ENCODE measurements at places on chromosomes 6 and 20.
A peak's percentile ranks its signal among the peaks of the same experiment; 100 is the strongest.

- no peak for DNase-seq
Measured at GRCh38 chr6:44219815-44220784, 3.3 kb upstream of the SLC29A1 start.

DNA sequence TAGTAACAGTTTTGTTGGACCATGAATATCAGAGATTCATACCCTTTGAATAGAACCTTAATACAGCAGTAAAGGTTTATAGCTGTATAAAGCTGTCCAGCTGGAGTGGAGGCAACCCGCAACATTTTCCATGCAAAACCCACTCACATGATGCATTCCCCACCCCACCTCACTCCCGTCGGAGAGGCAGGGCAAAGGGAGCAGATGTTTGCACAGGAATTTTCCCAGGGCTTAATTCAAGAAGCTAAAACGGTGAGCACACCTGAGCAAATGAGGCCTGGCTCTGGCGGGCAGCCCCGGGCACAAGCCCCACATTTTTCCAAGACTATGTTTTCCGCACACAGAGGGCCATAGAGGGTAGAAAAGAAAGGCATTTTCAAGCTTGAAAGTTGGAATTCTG, 191.7 kb downstream of the FOXC1 start:
- no peak for DNase-seq

DNA sequence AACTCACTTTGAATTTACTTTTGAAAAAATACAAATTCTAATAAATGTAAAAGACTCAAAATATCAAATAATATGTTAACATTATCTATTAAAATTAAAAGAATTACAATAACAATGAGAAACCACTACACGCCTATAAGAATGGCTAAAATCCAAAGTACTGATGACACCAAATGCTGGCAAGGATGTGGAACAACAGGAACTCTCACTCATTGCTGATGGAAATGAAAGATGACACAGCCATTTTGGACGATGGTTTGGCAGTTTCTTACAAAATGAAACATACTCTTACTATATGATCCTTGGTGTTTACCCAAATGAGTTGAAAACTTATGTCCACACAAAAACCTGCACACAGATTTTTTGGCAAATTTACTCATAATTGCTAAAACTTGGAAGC, 15.6 kb upstream of the STX11 start:
- DNase-seq: no peak

DNA sequence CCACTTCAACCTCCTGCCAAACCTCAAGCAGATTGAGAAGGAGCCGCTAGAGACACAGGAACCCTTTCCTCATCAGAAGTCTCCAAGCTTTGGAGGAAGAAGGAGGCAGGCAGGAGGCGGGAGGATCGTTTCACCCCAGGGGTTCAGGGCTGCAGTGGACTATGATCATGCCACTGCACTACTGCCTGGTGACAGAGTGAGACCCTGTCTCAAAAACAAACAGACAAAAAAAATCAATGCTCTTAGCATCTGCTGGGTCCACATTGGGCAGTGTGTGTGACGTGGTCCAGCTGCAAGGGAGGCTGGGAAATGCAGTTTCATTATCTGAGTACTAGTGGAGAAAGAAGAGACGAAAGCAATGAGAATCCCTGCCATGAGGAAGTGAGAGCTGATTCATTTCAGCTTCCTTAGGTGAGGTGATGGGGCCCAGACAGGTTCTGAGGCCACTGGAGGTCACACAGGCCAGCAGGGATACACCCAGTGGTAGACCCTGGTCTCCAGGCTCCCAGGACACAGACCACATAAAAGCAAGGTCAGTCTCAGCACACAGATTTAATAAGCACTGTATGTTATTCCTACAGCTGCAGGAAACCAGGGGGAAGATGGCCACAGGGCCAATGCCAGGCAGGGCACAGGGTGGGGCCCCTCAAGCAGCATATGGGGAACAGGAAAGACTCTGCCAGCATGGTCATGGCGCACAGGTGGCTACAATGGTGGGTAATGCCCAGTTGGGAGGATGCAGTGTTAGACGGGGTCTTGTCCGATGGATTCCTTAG, 4.3 kb downstream of the GFRA4 start:
- no peak for DNase-seq

DNA sequence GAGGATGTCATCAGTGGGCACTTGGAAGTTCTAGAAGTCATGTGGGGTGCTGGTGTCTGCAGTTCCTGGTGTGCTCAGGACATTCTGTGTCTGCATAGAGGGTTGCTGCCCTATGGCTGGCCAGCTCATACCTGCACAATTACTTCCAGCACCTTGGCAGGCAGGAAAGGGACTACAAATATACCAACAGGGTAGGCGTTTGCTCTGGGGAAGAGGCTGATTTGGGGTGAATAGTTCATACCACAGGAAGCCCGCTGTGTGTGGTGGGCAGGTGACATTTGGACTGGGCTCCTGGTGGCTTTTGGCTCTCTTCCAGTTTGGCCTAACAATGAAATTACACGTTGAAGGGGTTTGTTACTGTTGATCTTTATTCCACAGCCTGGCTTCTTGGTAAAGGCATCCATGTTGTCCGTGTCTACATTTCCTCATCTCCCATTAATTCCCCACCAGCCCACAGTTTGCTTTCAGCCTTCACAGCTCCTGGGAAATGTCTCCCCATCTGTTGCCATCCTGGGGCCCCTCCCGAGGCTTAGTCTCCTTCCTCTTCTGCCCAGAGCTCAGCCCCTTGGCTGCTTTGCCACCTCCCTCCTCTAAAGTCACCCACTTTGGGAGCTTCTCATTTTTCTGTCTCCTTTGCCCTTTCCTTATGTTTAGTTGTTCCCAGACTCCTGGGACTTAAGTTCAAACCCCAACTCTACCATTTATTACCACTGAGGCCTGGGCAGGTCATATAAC, 88.1 kb downstream of the RSPH3 start:
- DNase-seq: no peak

DNA sequence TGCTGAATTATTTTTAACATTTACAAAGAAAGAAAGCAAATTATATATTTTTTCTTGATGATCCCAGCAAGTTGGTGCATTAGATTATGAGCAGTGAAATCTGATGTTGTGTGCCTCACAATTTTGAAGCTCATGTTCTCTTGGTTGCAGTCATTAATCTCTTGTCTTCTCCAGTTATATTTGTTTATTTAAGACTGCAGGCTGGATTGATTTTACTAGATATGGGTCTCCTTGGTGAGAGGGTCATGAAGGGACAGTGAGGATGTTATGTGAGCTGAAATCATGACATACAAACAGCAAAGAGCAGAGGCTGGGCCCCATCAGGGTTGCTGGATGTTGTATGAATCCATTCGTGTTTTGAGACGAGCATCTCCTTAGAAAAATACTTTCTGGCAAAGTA, 64.2 kb upstream of the AKIRIN2 start:
- peak; percentile 4 for DNase-seq

- peak; percentile 37 for DNase-seq
Measured at GRCh38 chr6:16684195-16684689, 77.0 kb downstream of the ATXN1 start.
